ENCODE measurements at places on chromosomes 3 and 15. TPM values are rescaled to one million over a fixed set of nuclear protein-coding genes. Genes with fewer than 3 reads are reported as not detected.

- no peak for DNase-seq
Measured at GRCh38 chr3:149736175-149736952, 15.9 kb downstream of the COMMD2 start.

DNA sequence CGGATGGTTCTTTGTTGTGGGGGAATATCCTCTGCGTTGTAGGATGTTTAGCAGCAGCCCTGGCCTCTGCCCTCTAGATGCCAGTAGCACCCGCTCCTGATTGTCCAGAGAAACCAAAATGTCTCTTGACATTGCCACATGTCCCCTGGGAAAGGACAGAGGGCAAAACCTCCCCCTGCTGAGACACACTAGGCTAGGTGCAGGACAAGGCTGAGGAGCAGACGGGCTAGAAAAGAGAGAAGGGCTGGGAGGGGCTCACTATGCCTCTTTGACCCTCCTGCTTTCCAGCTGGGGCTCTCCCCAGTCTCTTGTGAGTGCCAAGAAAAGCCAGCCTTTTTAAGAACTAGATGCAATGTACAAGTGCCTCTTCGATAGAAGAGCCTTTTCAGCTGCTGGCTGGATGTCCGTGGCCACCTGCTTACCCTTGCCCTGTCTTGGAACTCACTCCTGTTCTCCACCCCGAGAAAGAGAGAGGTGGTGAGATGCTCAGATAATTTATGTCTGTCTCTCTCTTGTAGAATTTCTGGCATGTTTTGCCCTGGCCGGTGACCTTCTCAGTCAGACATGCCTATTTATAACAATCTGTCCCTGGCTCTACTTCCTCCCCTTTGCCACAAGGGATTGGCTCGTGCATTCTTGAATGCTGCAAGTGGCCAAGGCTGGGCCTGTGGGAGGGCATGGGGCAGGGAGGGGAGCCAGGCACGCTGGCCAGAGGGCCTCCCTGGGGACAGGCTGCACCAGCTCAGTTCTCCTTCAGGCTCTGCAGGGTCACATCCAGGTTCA, 142.6 kb downstream of the RPLP1 start:
- no peak for DNase-seq

- DNase-seq, result no peak
Measured at GRCh38 chr3:175267561-175267960, 408.4 kb downstream of the NAALADL2 start.

GRCh38 chr3:82067420-82067819, 306.0 kb upstream of the GBE1 start:
- no peak for DNase-seq

DNA sequence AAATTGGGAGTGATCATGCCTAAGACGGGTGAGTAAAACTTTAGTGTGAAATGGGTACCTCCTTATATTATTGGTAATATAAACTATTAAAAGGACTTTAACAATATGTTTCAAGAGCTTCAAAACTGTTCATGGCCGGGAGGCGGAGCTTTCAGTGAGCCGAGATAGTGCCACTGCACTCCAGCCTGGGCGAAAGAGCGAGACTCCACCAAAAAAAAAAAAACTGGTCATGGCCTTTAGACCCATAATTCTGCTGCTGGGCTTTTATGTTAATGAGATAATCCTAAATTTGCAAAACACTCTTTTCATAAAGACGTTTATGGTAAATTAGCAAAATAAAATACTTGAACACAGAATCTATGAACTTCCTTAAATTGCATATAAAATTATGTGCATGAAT, 22.8 kb downstream of the TRPC1 start:
- no peak for DNase-seq

DNA sequence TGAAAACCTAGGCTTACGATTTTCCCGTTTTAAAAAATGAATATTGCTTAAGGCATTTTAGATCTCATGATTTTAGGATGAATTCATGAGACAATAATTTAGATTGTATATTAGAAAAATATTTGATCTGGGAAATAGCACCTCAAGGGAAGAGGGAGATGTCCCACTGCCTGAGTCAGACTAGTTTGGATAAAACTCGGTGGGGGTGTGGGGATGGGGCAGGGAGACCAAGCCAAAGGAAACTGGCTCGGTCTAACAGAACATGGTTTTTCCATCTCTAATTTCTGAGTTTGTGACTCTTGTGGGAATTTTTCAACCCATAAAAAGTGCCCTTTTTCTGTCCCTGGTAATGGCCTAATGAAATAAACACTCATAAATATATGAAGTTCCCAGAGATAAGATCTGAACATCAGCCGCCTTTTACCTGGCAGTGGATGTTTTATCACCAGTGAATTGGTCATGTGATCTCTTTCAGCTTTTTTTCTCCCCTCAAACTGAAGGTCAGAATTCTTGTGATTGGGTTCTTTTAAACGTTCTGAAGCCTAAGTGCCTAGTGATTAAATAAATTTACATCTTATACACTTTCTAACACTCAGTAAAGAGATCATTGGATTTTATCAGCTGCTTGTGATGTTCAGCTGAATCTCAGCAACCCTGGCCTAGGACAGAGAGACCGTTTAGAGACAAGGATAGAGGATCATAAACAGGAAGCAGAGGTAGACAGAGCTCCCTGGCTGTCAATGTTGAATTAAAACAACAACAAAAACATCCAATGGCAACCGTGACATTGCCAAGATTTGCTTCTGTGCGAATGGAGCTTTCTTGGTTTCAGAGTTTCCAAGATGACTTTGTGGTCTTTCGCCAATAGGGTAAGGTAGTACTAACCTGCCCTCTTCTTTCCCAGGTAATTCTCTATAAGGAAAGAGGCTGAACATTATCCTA, 1038.2 kb downstream of the MCTP2 start:
- DNase-seq, result no peak

DNA sequence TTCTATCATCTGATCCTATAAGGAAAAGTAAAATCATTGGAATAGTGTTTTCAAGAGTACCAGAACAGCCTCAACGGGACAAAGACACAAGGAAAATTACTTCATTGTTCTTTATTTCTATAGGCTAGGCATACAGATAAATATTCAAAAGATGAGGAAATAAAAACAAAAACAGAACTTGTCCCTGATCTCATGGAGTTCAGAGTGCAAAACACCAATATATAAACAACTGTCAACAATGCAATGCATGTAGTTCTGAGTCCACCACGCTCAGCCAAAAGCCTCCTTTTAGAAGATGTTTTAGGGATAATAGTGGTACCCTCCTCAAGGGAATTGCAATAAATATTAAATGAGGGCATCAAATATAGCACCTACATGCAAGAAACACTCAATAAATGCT, 4.6 kb upstream of the SLC4A7 start:
- DNase-seq, result no peak

- no peak for DNase-seq
Measured at GRCh38 chr3:194130807-194131589, 5.0 kb upstream of the HES1 start.

- DNase-seq, result no peak
Measured at GRCh38 chr3:111769992-111770352, 89.1 kb upstream of the PHLDB2 start.

DNA sequence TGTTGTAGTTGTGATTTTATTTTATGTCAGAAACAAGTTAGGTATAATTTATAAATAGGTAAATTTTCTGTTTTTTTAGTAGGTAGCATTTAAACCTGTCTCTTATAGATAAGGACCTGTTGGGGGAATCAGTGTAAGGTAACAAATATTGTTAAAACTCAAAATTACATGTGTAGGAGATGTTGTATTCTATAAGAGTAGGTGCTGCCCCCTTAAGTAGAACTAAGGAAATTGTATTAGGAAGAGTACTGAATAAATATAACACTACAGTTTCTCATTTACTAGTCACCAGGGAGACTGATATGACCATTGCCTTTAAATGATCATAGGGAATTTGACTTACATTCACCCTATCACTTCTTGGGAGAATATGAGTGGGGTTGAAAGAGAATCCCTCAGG, 31.2 kb downstream of the SLC25A36 start:
- DNase-seq, result no peak

DNA sequence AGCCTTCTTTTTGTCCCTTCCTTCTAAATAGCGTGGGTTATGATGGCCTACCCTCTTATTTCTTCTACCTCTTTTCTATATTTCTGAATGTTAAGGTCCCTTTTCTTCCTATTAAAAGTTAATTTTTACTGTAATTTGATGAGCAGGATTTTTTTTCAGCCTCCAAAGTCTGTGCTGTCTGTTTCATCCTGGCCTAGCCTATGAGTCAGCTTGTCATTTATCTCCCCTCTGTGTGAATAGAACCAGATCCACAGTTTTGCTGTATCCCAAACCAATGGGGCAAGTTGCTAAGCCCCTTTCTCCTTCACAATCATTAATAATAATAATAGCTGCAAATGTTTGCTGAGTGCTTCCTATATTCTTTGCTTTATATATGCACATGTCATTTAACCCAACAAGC, 18.1 kb upstream of the C3orf38 start:
- no peak for DNase-seq

DNA sequence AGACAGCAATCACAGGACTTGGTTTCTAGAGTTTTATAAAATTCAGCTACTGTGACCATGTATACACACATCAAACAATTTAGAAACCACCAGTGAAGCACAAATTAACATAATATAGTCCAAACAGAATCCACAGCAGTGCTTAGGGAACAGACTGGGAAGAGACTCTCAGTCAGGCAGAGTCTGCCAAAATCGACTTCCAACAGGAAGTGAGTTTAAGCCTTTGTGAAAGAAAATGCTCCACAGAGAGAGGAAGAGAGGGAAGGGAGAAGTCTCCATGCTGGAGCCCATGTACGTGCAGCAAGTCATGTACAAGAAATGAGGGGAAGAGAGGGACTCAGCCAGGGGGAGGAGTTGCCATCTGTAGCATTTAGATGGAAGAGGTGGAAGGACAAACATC, 172.6 kb downstream of the IL5RA start:
- DNase-seq, result no peak

FBXO40 gene
- total RNA-seq, result not detected

CYP1A2 gene
- total RNA-seq, result not detected

TMEM212 gene
- total RNA-seq, result not detected

LRRC34 gene
- 0.56 TPM for total RNA-seq

ZPLD1 gene
- not detected for total RNA-seq

Measured in suprapubic skin (tissue), 4 donors.